ENCODE measurements at places on chromosomes 2 and 18. TPM values are rescaled to one million over a fixed set of nuclear protein-coding genes. Genes with fewer than 3 reads are reported as not detected.

MC5R gene
- not detected for total RNA-seq

TBR1 gene
- total RNA-seq, result not detected

SERPINB13 gene
- total RNA-seq, result not detected

DNPEP gene
- 62.8 TPM for total RNA-seq

DNA sequence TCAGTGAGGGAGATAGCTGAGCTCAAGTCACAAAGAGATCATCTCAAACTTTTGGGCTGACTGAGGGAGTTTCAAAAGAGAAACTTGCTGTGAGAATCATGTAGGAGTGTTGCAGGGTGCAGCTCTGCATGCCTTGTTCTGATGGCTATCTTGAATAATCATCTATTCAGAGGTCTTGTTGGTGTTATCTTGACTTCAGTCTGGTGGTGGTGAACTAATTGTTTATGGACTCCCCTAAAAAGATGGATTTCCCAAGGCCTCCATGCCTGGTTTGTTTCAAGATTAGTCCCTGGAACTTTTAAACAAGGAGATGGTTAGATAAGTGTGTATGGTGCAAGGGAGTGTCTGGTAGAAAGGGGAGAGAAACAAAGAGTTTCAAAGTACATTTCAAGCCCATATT is 29.8 kb downstream of the SLC39A6 start:
- no peak for DNase-seq

- no peak for DNase-seq
These were observed 126.5 kb downstream of the INO80D start for GRCh38 chr2:205959521-205959920.

DNA sequence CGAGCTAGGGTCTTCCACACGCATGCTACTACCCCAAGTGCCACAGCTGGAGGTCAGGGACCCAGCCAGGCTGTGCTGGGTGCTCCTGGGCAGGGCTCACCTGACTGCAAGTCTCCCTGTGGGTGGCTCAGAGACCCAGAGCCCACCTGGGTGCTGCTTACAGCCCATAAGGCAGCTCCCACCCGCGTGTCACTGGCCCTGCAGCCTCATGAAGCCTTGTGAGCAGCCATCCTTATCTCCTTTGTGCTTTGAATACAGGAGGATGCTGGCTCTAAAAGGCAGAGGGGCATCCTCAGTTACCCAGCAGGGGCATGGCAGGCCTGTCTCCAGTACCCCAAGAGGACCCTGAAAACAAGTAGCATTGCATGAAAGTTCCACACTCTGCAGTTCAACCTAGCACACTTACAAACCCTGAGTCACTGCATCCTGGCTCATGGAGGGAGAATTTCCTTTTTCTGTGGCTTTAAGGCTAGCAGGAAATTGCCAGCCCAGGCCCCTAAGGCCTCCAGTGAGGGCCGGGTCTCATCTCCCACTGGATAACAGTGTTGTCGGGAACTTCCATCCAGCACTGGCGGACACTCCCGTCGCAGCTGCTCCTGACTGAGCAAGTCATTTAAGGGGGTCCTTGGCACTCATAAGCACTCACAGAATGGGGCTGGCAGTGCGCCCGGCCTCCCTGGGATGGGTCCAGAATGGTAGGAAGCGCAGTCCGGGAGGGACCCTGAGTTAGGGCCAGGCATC is 137.1 kb downstream of the RPIA start:
- no peak for DNase-seq

- DNase-seq, result no peak
These were observed 36.9 kb upstream of the NT5C1B start for GRCh38 chr2:18626256-18626668.

- no peak for DNase-seq
These were observed 15.4 kb downstream of the HK2 start for GRCh38 chr2:74849228-74849892.

DNA sequence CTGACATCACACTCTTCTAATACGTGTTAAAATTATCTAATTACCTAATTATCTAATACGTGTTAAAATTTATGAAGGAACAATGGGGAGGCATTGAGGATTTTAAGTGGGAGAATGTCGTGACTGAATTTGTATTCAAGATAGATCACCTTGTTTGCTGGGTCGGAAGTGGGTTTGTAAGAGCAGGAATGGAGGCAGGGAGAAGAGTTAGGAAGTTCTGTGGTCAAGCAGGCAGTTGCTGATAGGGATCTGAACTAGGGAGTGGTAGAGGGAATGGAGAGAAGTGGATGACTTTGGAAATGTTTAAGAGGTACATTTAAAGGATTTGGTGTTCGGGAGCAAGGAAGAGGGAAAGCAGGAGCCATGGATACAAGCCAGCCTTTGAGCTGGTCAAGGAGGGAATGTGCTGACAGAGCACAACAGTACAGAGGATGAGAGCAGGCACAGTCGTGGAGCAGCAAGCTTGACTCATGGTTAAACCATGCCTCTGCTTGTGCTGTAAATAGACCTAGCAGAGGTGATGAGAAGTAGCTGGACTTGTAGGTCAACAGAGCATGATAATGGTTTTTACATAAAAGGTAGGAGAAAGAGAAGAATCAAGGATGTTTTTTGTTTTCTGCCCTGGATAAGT is 16.2 kb downstream of the IL18RAP start:
- no peak for DNase-seq

- no peak for DNase-seq
These were observed 54.5 kb downstream of the SLC39A10 start for GRCh38 chr2:195711478-195711877.

GRCh38 chr2:226190479-226191252 is 609.0 kb downstream of the IRS1 start:
- no peak for DNase-seq

DNA sequence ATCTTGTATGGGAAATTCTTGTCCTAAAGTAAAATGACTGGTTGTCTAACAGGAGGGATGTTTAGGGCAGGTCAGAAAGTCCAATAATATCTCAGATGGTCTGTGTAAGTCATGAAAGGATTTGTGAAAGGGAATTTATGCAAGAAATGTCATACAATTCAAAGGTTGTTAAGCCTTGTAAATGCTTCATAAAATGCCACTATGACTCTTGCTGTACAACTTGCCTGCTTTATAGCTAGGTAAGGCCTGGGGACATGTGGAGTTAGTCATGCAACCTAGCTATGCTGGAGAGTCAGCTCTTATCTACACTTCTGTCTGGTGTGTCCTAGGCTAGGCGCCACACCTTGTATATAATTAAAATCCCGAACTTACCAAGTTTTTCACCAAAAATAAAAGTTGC is 36.9 kb upstream of the VWA3B start:
- DNase-seq, result no peak

- DNase-seq, result no peak
These were observed 134.8 kb downstream of the RTP5 start for GRCh38 chr2:242004223-242004901.

DNA sequence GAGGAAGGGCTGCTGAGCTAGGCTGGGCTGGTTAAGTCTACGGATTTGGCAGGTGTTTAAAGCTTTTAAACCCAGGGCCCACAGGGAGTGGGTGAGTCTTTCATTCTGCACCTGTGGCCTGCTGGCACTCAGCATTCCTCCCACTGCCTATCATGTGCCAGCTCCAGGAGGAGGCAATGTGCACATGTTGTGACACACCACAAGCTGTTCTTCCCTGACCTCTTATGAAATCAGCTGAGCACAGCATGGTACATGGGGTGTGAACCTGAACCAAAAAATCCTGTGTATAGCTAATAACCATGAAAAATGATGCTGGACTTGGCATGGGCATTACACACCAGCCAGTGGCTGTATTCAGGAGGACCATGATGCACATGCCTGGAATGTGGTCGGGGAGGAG is 297.9 kb upstream of the MMADHC start:
- DNase-seq, result no peak

DNA sequence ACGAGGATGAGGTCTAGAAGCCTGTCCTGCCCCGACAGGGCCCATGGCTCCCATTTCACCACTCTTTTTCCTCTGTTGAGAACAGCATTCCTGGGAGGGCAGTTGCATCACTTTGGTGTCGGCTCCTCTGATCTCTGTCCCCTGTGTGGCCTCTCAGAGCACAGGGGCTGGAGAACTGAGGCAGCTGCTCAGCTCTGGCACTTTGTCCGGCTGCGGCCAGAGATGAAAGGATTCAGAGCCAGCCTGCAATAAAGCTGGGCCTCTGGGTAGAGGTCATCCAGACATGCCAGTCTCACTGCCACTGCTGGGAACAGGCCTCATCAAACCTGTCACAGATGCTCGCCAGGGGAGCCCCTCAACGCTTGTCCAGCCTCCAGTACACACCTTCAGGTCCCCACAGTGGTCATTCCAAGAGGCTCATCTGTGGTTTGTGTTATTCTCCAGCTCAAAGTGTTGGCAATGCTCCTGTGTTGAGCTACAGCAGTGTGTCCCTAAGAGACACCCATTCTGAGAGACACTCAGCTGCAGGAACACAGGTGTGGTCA is 13.1 kb upstream of the ROCK2 start:
- no peak for DNase-seq

DNA sequence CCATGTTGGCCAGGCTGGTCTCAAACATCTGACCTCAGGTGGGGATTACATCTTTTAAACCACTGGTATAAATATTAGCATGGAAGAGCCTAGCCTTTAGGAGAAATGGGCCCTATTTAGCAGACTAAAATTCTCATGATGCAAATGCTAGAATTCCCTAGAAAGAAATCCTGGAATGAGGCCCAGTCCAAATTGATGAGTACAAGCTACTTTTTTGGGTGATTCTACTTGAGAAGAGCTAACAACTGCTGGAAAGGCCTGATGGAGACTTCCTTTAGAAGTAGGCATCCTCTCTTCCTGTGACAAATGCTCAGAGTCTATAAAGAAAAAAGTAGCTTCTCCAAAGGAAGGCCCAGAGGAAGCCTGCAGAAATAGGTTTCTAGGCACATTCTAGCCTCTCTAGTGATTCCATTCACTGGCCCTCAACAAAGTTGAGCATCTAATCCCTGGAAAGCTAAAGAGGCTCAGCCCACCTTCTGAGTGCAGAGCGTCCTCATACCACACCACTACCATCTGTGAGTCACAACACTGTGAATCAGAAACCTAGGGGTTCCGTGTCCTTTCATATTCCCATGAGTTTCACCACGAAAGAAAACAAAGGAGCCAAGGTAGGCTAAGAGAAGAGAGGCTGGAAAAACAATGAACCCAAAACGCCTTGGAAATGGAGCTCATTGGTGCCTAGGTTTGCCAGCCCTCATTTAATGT is 183.1 kb downstream of the C1D start:
- DNase-seq, result no peak

DNA sequence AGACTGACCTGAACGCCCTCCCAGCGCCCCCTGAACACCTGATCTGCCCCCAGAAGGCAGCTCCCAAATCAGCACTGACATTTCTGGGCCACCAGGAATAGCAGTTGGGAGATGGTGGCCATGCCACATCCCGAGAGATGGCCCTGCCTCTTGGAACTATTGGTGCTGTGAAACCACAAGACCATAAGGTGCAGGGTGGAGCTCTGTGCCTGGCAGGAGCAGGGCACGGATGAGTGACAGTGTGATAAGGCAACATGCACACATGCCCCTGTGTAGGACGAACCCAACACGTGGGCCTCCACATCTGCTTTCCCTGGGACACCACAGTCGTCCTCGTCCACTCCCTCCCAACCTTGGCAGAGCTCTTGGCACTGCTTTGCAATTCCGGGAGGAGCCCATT is 26.9 kb downstream of the ANO7 start:
- no peak for DNase-seq

GRCh38 chr2:53432936-53433335 is 334.7 kb upstream of the CHAC2 start:
- DNase-seq, result no peak

DNA sequence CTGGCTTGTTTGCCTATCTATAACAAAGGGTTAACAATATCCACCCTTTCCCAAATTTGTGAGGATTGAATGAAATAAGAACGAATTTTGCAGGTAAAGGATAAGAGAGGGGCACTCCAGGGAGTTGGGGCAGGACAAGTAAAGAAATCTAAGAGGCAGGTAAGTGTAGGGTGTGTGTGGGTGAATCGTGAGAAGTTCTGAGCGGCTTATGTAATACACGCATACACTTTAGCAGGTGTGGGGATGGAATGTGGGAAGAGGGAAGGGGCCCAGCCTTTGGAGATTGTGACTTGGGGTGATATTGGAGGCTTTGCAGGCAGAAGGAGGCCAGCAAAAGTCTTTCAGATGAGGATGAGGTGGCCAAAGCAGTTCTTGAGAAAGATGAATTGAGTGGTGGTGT is 83.2 kb upstream of the AQP4 start:
- no peak for DNase-seq

DNA sequence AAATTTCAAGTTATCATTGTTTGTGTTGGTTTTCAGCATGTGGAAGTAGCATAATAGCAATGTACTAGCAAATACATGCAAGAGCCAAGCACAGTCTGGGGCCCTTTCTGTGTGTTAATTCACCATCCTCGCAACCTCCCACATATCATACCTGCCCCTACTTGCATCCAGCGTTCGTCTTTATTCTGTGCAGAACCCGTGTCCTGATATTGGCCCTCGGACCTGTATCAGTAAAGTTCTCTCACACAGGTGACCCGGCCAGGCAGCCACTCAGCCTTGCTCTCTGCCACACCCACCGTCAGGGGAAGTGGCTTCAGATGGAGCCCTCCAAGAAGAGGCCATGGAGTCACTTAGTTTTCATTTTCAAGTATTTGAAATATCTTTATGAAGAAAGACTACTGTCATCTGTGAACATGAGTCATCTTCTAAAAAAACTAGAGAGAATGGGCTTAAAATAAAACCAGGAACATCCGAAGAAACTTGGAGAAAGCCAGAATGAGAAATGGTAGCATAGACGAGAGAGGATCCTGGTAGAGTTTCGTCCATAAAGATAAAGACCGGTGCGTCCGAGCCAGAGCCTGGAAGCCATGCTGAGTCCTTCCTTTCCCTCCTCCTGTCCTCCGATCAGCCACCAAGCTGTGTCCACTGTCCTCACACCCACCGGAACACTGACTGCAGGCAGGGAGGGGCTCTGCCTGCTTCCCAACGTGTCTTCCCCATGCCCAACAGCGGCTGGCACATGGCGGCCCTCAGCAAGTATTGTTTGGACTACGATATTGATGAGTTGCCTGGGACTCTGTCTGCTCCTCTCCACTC is 57.3 kb upstream of the RPL31 start:
- no peak for DNase-seq

DNA sequence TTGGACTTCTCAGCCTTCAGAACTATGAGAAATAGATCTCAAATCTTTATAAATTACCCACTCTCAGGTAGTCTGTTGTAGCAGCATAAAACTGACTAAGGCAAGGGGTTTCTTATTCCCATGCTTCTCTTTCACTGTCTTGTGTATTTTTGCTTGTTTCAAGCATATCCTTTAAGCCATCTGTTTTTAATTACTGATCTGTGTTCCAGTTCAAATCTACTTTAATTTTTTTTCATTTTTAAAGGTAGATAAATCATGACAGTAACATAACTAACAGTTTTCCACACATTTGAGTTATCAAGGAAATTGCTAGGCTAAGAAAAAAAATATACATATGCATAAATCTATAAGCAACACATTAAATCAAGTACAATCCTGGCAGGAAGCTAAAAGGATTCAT is 317.9 kb upstream of the TNP1 start:
- DNase-seq, result no peak

- DNase-seq, result no peak
These were observed 25.0 kb downstream of the CREG2 start for GRCh38 chr2:101362316-101362715.
